Astrocyte (in vitro differentiated cells and primary cell): ENCODE measurements at places on chromosomes 4 and X. TPM values are rescaled to one million over a fixed set of nuclear protein-coding genes. Genes with fewer than 3 reads are reported as not detected.

TKTL2 gene
- not detected in 2 replicates for total RNA-seq

RBM41 gene
- 17.4 and 20.4 TPM in 2 replicates for total RNA-seq

DNA sequence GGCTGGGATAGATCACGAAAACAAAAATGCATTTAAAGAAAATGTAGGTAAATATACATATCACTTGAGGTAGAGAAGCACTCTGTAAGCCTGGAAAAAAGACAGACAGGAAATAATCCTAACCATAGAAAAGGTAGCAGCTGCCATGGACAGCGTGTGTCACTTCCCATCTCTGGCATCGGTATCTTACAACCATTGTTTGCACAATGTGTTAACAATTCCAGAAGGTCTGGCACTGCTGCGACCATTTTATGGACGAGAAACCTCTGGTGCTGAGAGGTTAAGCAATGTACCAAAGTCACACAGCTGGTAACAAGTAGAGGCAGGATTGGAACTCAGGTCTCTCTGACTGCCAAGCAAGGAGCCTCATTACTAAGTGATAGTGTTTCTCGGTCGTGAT, 1.7 kb upstream of the MTNR1A start:
- H3K27me3 ChIP-seq, result peaks cover 14% of the 10 kb centered on the region
- peaks cover 13% of the 10 kb centered on the region for H3K4me1 ChIP-seq
- H3K4me3 ChIP-seq, result no peak overlapping the region
- DNase-seq, result no peak
- no peak overlapping the region for H3K27ac ChIP-seq
- H3K36me3 ChIP-seq, result no peaks in the 10 kb centered on the region

- no peak for DNase-seq
- no peaks in the 10 kb centered on the region for H3K36me3 ChIP-seq
- H3K27me3 ChIP-seq, result no peaks in the 10 kb centered on the region
- no peak overlapping the region for H3K27ac ChIP-seq
Measured at GRCh38 chr4:183831683-183832082, 73.4 kb upstream of the STOX2 start.

GRCh38 chr4:89741768-89742167, 95.2 kb downstream of the SNCA start:
- H3K4me3 ChIP-seq, result no peak overlapping the region
- H3K27ac ChIP-seq, result no peak overlapping the region
- no peaks in the 10 kb centered on the region for H3K36me3 ChIP-seq
- no peaks in the 10 kb centered on the region for H3K4me1 ChIP-seq
- no peaks in the 10 kb centered on the region for H3K27me3 ChIP-seq

DNA sequence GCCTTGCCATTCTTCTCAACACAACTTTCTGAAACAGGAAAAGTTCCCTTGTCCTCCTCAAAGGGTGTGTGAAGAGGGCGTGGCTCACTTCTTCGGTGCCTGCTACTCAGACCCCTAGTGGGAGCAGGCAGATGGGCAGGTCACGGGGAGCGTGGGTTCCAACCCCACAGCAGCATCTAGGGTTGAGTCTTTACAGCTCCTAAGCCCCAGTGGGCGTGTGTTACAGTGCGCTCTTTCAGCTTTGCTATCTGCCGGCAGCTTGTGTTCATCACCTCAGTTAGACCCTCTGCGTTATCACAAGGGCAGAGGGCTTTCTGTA, 57.5 kb upstream of the KLF3 start:
- H3K27ac ChIP-seq, result no peak overlapping the region
- H3K4me1 ChIP-seq, result peaks cover 1% of the 10 kb centered on the region
- no peaks in the 10 kb centered on the region for H3K36me3 ChIP-seq

DNA sequence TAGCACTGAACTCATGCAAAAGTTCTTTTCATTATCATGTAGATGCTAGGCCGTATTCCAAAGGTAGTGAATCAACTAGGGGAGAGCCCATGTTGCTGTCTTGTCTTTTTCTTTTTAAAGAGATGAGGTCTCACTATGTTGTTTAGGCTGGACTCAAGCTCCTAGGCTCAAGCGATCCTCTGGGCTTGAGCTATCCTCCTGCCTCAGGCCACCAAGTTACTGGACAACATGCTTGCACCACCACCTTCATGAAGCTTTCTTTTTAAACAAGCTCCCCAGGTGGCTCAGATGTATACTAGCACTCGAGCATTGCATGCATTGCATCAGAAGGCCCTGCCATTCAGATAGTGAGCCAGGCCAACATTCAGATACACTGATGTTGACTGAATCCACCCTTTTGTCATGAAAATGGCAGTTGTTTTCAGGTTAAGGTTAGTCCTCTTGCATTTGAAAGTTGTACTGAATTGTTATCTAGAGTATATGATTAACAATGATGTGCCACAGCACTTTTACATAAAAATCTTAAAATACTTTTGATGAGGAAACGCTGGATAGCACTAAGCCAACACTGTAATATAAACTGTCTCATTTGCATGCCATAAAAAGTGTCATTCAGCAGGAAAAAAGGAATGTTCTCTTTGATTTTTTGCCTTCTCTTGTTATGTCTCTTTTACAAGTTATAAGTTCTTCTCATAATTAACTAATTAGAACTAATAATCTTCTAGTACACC, 76.7 kb downstream of the FNIP2 start:
- H3K36me3 ChIP-seq, result peaks cover 4% of the 10 kb centered on the region
- H3K27me3 ChIP-seq, result no peaks in the 10 kb centered on the region
- no peak overlapping the region for H3K27ac ChIP-seq
- no peaks in the 10 kb centered on the region for H3K4me1 ChIP-seq
- no peak for DNase-seq

DNA sequence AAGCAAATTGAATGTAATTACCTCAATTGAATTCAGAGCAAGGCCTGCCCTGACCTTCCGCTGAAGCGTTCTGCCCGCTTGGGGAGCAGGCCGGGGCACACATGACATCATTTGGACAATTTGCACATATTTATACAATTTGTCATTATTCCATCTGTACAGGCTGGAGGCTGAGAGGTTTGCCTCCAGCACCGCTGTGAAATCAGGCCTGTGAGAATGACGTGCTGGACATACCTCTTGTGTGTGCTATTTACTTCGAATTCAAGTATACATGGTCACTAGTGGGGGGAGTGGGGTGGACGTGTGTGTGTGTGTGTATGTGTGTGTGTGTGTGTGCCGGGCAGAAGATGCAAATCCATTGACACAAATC, 285.6 kb downstream of the SHOX start:
- no peak for DNase-seq
- H3K36me3 ChIP-seq, result no peaks in the 10 kb centered on the region
- H3K27ac ChIP-seq, result no peak overlapping the region
- H3K4me3 ChIP-seq, result no peak overlapping the region
- H3K4me1 ChIP-seq, result no peaks in the 10 kb centered on the region

DNA sequence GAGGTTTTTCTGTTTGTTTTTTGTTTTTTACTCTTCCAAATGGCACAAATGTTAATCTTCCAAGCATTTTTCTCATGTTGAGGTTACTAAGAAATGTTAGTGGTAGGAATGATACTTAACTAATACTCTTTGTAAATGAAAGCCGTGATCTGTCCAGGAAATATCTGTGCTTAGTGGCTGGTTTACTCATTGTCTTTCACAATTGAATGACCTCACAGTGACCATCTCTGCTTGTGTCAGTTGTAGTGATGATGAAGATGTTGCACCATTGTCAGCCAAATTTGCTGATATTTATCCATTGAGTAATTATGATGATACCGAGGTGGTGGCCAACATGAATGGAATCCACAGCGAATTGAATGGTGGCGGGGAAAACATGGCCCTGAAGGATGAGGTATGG, 93.5 kb downstream of the TNIP2 start:
- H3K27ac ChIP-seq, result peak overlapping the region; percentile 23
- H3K4me1 ChIP-seq, result peaks cover 9% of the 10 kb centered on the region
- peaks cover 37% of the 10 kb centered on the region for H3K36me3 ChIP-seq

DNA sequence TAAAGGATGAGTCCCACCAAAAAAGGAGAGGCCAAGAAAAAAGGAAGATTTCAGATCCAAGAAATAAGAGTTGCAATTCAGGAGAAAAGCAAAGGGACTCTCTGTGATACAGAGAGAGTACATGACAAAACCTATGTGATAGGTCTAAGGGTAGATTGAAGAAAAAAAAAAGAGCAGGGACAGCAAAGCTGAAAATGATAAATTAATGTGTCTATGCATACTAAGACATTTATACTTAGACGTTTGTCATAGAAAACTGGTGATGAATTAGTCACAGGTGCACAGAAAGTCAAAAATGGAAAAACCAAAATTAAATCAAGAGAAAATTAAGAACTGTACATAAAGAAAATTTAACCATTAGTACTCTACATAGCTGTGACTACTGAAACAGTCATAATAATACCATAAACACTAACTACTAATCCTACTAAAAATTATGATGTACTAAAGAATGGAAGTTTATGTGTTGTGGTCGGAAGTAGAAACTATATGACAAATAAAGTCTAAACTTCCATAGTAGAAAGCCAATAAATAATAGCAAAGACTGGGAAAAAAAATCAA, 9.9 kb downstream of the CENPC start:
- H3K4me1 ChIP-seq, result no peaks in the 10 kb centered on the region
- H3K4me3 ChIP-seq, result no peak overlapping the region
- peaks cover 37% of the 10 kb centered on the region for H3K36me3 ChIP-seq
- H3K27me3 ChIP-seq, result no peaks in the 10 kb centered on the region
- no peak overlapping the region for H3K27ac ChIP-seq

GRCh38 chr4:55757356-55757952, 62.1 kb upstream of the EXOC1L start:
- H3K27me3 ChIP-seq, result no peaks in the 10 kb centered on the region
- no peak overlapping the region for H3K27ac ChIP-seq
- DNase-seq, result no peak
- H3K36me3 ChIP-seq, result no peaks in the 10 kb centered on the region

DNA sequence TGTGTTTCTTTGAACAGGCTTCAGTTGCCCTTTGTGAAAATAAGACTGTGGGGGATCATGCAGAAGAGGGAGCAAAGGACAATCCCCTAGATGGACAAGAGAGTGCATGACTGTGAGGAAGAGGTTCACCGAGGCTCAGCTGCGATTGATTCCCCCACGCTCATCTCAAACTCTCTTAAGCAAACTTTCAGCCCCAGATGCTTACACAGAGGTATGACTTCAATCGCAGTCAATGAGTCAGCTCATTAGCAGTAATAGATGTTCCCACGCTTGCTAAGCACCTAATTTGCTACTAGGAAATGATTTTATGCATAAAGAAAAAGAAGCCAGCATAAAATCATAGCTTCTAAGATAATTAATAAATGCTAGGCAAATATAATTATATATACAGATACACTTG, 2256.1 kb upstream of the AGA start:
- no peaks in the 10 kb centered on the region for H3K36me3 ChIP-seq
- H3K4me1 ChIP-seq, result no peaks in the 10 kb centered on the region
- H3K27ac ChIP-seq, result no peak overlapping the region
- no peaks in the 10 kb centered on the region for H3K27me3 ChIP-seq
- peak; percentile 52 for DNase-seq

- no peak for DNase-seq
- H3K36me3 ChIP-seq, result no peaks in the 10 kb centered on the region
- no peaks in the 10 kb centered on the region for H3K4me1 ChIP-seq
- H3K27ac ChIP-seq, result no peak overlapping the region
- no peaks in the 10 kb centered on the region for H3K27me3 ChIP-seq
Measured at GRCh38 chrX:88584283-88584682, 162.7 kb upstream of the CPXCR1 start.

DNA sequence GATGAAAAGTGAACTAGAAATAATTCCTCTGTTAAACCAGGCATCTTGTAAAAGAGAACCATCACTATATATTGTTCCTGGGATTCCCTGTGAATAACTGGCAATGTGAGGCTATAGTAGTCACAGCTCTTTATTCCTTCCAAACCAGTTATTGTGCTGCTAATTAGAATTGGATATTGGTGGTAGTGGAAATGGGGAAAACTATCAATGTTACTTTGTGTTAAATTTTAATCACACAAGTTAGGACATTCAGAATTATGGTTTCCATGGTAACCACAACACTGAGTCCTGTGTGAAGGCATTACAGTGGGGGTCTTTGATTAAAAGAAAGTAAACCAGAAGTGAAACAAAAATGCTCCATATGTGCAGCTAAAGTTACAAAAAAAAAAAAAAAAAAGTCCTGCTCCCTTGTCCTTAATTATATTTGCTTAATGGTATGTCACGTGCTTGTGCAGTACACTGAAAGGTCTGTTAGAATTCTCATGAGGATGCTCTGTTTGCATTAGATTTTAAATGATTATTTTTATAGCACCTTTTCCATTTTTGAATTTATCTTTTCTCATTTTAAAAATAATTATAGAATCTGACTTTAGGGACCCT, 200.4 kb downstream of the ADGRL3 start:
- H3K4me3 ChIP-seq, result no peak overlapping the region
- no peaks in the 10 kb centered on the region for H3K27me3 ChIP-seq
- no peaks in the 10 kb centered on the region for H3K4me1 ChIP-seq

DNA sequence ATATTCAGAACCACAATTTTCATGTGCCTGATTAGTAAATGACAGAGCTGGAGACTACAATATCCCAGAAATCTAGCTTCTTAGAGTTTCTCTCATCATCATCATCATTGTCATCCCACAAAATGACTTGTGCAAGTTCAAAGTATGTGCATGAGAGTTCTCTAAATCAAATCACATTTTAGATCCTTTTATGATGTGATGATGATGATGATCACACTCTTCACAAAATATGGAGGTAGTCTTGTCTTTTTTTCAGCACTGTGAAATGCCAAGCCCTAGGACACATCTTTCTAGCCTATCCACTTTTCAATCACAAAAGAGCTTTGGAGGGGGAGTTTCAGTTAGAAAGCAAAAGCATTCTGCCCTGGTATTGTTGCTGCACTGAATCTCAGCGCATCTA, 7.4 kb downstream of the MBNL3 start:
- peaks cover 3% of the 10 kb centered on the region for H3K4me1 ChIP-seq
- no peaks in the 10 kb centered on the region for H3K27me3 ChIP-seq
- no peak for DNase-seq
- no peak overlapping the region for H3K4me3 ChIP-seq

DNA sequence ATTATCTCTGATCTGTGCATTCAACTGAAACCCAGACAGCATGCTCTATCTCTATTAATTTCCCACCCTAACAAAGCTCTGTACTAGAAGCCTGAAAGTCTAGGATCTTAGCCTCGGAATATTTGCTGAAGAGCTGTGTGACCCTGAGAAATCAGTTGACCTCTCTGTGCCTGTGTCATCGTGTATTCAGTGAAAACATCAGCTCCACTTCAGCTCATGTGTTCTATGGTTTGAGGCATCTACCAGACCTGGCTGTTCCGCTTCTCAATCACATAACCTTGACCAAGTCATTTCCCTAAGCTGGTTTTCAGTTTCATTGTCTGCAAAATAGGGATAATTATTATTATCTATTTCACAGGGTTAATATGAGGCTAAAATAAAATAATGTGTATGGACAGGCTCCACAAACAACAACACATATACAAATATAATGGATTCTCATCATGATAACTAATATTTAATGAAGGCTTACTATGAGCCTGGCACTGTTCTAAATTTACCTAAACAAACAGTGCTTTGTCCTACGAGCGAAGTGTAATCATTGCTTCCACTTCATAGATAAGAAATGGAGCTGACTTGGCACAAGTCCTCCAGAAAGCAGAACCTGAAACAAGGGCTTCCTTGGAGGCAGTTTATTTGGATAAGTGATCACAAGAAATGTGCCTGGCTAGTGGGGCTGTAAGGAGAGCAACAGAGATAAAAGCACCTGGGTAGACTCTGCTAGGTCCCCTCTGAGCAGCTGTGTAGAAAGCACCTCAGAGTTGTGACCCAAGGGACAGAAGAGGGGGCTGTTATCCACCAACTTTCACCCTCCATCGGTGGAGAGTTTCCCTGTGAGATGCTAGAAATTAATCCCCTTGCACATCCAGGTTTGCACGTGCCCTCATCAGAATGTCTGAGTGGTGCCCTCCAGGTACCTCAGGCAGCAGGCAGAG, 356.9 kb downstream of the RAB28 start:
- DNase-seq, result no peak
- H3K27ac ChIP-seq, result no peak overlapping the region
- H3K27me3 ChIP-seq, result no peaks in the 10 kb centered on the region
- no peaks in the 10 kb centered on the region for H3K36me3 ChIP-seq

- H3K36me3 ChIP-seq, result no peaks in the 10 kb centered on the region
- peaks cover 26% of the 10 kb centered on the region for H3K4me1 ChIP-seq
- H3K4me3 ChIP-seq, result no peak overlapping the region
- no peaks in the 10 kb centered on the region for H3K27me3 ChIP-seq
- DNase-seq, result no peak
Measured at GRCh38 chr4:102552781-102553180, 51.6 kb downstream of the NFKB1 start.
